Breast epithelium (tissue), 4 donors: ENCODE measurements at places on chromosomes 2 and 18. TPM values are rescaled to one million over a fixed set of nuclear protein-coding genes. Genes with fewer than 3 reads are reported as not detected.

GRCh38 chr2:184677171-184677570 is 78.8 kb downstream of the ZNF804A start:
- H3K4me3 ChIP-seq = no peak overlapping the region
- no peaks in the 10 kb centered on the region for H3K4me1 ChIP-seq
- no peak overlapping the region for H3K27ac ChIP-seq
- H3K27me3 ChIP-seq = no peaks in the 10 kb centered on the region
- no peak for DNase-seq

GRCh38 chr2:100321179-100321865 is 979 bp downstream of the LONRF2 start:
- H3K4me1 ChIP-seq = no peaks in the 10 kb centered on the region
- H3K36me3 ChIP-seq = no peaks in the 10 kb centered on the region
- H3K27me3 ChIP-seq = no peaks in the 10 kb centered on the region
- peak overlapping the region; percentile 82 for H3K4me3 ChIP-seq

The C1QL2 gene
- total RNA-seq = not detected

GRCh38 chr2:215105607-215106354 is 32.6 kb downstream of the ABCA12 start:
- H3K4me3 ChIP-seq = no peak overlapping the region
- no peak overlapping the region for H3K27ac ChIP-seq
- no peaks in the 10 kb centered on the region for H3K36me3 ChIP-seq
- no peaks in the 10 kb centered on the region for H3K4me1 ChIP-seq

- H3K36me3 ChIP-seq = no peaks in the 10 kb centered on the region
- H3K4me1 ChIP-seq = no peaks in the 10 kb centered on the region
- H3K27ac ChIP-seq = no peak overlapping the region
- no peak overlapping the region for H3K4me3 ChIP-seq
- no peak for DNase-seq
Measured at GRCh38 chr2:135647836-135648579, 93.6 kb upstream of the UBXN4 start.

DNA sequence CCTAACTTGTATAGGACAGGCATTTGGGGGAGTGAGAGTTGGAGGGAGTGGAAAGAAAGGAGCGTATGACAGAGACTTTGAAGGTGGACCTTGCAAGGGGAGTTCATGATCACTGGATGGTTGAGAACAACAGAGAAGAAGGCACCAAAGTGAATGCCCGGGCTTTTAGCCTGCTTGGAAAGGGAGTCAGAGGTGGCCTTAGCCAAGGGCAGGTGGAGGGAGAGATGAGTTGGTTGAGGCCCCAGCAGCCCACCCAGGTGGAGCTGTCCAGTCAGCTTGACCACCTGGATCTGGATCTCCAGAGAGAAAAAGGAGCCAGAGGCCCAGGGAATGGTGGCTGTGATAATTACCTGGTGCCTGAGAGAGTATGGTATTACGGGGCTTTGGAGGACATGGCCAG is 73.6 kb downstream of the COA5 start:
- H3K4me3 ChIP-seq = no peak overlapping the region
- no peaks in the 10 kb centered on the region for H3K36me3 ChIP-seq
- no peak overlapping the region for H3K27ac ChIP-seq
- no peaks in the 10 kb centered on the region for H3K4me1 ChIP-seq
